ENCODE measurements at places on chromosomes 7 and 10.
A peak's percentile ranks its signal among the peaks of the same experiment; 100 is the strongest.

GRCh38 chr10:79125092-79125491, 56.3 kb downstream of the ZMIZ1 start:
- DNase-seq, result no peak

DNA sequence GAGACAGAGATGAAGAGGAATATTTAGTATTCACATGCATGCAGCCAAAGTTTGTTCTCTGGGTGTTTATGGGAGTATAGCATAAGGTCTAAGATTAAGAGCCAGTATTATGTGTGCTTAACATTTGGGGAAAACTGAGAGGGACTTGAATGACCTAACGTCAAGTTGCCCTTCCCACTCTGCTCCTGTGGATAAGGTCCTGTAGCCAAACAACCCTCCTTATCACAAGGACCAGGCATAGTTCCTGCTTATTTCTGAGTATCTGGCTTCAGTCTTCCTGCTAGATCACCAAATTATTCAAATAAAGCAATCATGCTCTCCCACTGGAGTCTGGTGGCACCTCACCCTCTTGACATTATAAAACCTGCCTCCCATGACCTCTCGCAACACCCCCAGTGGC, 137.9 kb upstream of the SEMA3E start:
- DNase-seq, result no peak

- DNase-seq, result no peak
Measured at GRCh38 chr7:95636140-95636940, 40.0 kb upstream of the PDK4 start.

GRCh38 chr10:130507461-130507860, 371.3 kb downstream of the GLRX3 start:
- DNase-seq, result no peak

GRCh38 chr7:100174582-100174981, 2.6 kb downstream of the GPC2 start:
- no peak for DNase-seq

- DNase-seq, result no peak
Measured at GRCh38 chr10:61376908-61377368, 76.2 kb downstream of the TMEM26 start.

GRCh38 chr7:18572154-18572553, 76.6 kb downstream of the HDAC9 start:
- DNase-seq, result no peak

GRCh38 chr7:111690364-111691111, 128.2 kb upstream of the IMMP2L start:
- DNase-seq, result no peak

GRCh38 chr10:7199152-7199760, 211.6 kb downstream of the SFMBT2 start:
- DNase-seq, result no peak

GRCh38 chr7:66950311-66950710, 29.3 kb downstream of the TMEM248 start:
- DNase-seq, result no peak

DNA sequence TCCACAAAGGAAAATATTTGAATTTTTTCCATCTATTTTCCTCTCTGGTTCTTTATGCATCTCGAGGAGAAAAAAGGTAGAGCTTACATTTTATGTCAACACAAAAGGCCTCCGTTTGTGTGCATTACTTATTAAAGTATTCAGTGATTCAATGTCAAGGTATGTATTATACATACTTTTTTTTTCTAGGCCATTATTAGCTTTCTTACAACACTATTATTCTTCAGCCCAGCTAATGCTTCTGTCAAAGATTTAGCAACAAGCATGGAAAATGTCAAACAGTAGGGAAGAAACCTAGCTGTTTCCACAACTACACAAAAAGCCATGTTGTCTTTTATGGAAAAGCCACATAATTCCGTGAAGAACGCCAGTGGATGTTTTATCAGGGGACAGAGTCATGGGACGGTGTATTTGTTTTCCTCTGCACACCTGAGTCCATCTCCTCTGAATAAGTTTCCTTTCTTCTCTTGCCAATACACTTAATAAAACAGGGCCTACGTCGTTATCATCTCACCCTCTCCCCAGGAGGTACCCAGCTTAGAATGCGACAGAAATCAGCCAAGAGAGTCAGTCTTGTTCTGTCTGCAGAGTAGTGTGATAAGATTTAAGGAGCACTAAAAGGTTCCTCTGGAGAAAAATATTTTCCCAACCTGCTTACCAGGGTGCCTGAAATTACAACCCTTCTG, 209.7 kb upstream of the AUTS2 start:
- no peak for DNase-seq

DNA sequence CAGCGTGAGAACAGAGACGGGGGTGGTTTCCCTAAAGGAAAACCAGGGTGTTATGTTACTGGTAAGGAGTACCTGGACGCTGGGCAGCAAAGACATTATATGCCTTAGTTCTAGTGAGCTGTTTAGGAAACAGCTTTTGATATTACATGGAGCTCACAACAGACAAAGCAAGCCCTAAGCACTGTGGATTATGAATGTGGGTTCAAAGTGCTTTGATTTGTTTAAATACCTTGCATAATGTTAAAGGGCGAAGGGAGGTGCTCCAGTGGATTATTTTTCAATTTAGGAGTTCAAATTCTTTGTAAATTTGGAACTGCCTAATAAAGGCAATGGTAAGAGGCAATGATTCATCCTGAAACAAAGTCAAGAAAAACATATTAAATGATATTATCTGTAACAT, 13.8 kb downstream of the WNT16 start:
- DNase-seq, result no peak

- DNase-seq, result no peak
Measured at GRCh38 chr10:118729200-118729599, 25.6 kb downstream of the CACUL1 start.

- DNase-seq, result peak; percentile 75
Measured at GRCh38 chr7:34155220-34155908, 250.0 kb downstream of the BMPER start.

DNA sequence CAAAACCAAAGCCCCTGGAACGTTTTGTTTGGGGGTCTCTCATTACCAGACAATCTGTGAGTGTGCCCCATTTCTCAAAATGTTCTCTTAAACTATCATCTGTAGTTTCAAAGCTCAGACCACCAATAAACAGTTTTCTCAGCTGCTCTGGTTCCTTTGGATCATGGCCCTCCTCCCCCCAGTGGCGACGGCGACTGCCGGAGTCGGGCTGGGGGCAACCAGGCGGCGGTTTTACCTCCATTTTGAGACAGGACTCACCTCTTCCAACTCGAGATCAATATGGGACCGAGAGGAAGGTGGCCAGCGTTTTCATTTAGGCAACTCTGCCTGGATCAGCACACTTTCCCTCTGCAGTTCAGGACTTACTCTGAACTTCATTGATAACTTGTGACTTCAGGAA, 141.5 kb upstream of the ZNF32 start:
- no peak for DNase-seq

DNA sequence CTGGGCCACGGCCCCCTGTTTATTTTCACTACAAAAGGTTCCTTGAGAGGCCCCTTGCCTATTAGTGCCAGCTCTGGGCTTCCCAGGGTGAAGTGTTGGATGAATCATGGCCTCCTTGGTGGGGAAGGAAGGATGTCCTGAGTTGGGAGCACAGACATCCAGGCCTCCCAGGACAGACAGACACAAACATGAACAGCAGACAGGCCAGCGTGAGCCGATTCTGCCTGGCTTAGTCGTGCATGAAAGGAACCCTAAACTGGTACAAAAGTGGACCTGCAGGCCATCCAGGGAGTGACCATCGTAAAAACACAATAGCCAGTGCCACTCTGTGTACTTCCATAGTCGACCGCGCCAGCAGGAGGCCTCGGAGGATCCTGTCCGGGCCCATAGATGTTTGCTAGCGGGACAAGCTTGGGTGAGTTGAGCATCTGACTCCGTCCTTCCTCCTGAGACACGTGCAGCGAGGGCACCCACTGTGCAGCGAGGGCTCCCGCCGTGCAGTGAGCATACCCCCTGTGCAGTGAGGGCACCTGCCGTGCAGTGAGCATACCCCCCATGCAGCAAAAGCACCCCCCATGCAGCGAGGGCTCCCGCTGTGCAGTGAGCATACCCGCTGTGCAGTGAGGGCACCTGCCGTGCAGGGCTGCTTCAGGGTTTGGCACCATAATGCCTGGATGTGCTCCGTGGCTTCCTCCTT, 51.3 kb upstream of the PRKAR1B start:
- DNase-seq, result no peak

DNA sequence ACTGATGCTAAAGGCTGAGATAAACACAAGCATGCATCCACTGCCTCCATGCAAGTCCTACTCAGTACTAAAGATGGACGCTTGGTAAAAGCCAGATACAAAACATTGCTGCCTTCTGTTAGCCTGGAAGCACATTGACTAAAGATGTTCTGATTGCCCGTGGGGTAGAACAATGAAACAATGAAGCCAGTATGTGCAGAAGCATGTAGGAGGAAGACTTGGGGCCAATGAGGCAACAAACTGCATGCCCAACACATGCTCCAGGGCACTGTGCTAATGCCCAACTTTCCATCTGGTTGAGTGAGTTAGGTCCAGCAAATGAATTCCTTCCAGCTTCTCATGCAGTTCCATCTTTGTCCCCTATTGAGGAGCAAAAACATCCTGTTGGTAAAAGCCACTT, 1245.5 kb downstream of the GATA3 start:
- DNase-seq, result no peak

GRCh38 chr10:29608062-29608461, 26.7 kb downstream of the SVIL start:
- DNase-seq, result no peak

- DNase-seq, result peak; percentile 92
Measured at GRCh38 chr7:2403014-2403717, at the start of gene CHST12. Gene CHST12, plus strand, starts transcription at chr7:2403611. Its CDS starts 29,029 bp downstream, at chr7:2432640.

DNA sequence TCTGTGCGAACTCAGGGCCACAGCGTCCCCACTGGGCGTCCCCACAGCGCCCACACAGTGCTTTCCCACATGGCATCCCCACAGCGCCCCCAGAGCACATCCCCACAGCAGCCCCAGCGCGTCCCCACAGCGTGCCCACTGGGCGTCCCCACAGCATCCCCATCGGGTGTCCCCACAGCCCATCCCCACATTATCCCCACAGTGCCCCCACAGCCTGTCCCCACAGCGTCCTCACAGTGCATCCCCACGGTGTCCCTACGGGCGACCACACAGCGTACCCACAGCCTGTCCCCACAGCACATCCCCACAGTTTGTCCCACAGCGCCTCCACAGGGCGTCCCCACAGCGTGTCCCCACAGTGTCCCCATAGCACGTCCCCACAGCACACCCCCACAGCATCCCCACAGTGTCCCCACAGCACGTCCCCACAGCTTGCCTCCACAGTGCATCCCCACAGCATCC, 131.6 kb downstream of the ACTR3B start:
- DNase-seq, result no peak

DNA sequence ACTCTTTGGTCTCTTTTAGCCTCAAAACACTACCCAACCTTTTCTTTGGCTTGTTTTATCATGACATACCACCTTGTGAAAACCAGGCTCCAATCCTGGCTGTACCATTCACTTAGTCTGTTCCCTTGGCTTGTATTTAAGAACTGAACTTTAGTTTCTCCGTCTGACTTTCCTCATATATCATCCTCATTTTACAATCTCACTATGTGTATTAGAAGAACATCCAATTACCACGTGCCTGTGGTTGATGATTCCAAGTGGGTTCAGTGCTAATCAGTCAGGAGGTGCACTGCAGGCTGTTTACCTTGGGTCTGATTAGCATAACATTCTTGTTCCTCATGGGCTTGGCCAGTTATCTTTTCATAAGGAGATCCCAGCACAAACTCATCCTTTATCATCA, 144.8 kb upstream of the KLF14 start:
- DNase-seq, result no peak

- DNase-seq, result no peak
Measured at GRCh38 chr7:157470017-157470322, 133.2 kb downstream of the DNAJB6 start.

- no peak for DNase-seq
Measured at GRCh38 chr10:132810141-132810806, 24.3 kb upstream of the NKX6-2 start.

- no peak for DNase-seq
Measured at GRCh38 chr7:101533103-101533465, 96.0 kb downstream of the MYL10 start.

- no peak for DNase-seq
Measured at GRCh38 chr7:134804854-134805253, 25.4 kb downstream of the CALD1 start.

DNA sequence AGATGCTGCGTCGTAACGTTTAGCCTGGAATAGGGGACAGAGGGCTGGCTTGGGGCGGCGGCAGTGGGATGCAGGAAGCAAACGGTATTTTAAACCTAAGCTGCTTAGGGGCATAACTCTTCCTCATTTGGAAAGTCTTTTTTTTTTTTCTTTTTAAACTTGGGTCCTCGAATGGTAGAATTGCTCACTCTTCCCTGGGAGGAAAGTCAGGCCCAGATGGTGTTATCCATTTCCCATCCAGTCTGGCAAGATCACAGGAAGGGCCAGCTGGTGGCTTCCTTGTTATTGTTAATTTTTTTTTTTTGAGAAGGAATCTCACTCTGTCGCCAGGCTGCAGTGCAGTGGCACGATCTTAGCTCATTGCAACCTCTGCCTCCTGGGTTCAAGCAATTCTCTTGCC, 56.6 kb downstream of the TMEM209 start:
- DNase-seq, result no peak

- peak; percentile 17 for DNase-seq
Measured at GRCh38 chr10:117762819-117763172, 220.2 kb downstream of the EMX2 start.

- no peak for DNase-seq
Measured at GRCh38 chr10:15813415-15813814, 46.9 kb downstream of the MINDY3 start.

DNA sequence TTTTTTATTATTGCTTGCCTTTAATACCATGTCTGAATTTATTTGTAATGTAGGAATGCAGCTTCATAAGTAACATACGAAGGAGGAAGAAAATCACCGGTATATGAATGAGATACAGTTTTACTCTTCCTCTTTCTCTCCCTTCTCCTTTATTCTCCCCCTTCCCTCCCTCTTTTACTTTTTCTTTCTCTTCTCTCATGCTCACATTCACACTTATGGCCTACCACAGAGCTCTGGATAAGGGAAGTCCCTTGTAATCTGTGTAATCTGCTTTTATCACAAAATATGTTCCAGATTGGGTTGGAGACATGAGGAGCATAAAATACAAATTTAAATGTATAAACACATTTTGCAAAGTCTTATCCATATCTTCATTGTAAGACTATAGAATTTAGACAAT, 59.4 kb downstream of the MDFIC start:
- DNase-seq, result no peak

DNA sequence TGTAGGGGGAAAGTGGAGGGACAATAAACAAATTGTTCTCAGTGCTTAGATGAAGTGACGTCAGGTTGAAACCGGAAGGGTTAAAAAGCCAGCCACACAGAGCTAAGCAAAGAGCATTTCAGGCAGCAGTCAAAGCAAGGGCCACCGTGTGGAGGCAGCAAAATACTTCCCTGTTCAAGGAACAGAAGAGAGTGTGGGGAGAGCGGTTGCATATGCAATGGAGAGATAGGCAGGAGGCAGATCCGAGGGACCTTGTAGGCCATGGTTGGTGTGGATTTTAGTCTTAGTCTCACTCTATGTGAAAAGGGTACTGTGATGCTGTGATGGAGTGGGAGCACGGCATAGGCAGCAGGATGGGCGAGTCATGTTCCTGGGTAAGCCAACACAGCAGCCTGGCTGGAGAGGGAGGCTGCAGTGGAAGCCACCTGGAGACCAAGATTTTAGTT, 3.8 kb upstream of the STN1 start:
- DNase-seq, result peak; percentile 49

GRCh38 chr7:134089446-134089845, 37.7 kb upstream of the LRGUK start:
- DNase-seq, result no peak

- no peak for DNase-seq
Measured at GRCh38 chr10:25565570-25565969, 368.5 kb upstream of the MYO3A start.
